ENCODE measurements at places on chromosomes 5 and 9.

GRCh38 chr5:139263536-139263935 lies 30.0 kb upstream of the MATR3 start:
- no peak for DNase-seq

GRCh38 chr5:96439477-96440184 lies 6.6 kb upstream of the PCSK1 start:
- no peak for DNase-seq

GRCh38 chr5:172906436-172906835 lies 52.8 kb upstream of the RPL26L1 start:
- no peak for DNase-seq

DNA sequence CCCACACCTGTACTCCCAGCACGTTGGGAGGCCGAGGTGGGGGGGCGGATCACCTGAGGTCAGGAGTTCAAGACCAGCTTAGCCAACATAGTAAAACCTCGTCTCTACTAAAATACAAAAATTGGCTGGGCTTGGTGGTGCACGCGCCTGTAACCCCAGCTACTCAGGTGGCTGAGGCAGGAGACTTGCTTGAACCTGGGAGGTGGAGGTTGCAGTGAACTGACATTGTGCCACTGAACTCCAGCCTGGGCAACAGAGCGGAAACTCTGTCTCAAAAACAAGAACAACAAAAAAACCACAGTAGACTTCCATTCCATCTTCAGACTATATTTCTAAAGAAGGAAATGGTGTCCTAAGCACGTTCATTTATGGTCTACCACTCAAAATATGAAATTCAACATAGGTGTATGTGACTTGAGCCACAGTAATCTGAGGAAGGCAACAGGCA lies 14.2 kb upstream of the SERINC5 start:
- DNase-seq = peak; percentile 62

- peak; percentile 71 for DNase-seq
These were observed 25.0 kb upstream of the TDRD7 start for GRCh38 chr9:97386733-97387503.

DNA sequence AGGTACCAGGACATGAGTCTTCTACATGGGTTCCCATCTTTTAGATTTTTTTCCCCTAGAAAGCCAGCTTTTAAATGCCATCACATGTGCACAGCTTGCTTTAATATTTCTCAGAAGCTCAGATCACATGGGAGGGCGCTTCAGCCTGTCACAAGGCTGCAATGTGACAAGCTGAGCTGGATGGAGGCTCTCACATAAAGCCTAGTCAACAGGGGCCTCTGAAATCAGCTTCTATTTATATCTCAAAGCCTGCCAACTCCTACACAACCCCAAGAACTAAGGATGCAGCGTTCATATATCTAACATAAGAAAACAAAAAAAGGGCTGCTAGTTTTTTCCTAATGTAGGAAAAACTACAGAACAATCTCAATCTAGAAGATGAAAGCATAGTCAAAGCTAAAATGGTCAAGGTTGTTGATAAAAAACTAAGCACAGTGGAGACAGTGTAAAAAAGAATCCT lies 2.3 kb downstream of the ZFAND5 start:
- DNase-seq = peak; percentile 46

- no peak for DNase-seq
These were observed 2.8 kb upstream of the ARRDC1 start for GRCh38 chr9:137602661-137603060.

DNA sequence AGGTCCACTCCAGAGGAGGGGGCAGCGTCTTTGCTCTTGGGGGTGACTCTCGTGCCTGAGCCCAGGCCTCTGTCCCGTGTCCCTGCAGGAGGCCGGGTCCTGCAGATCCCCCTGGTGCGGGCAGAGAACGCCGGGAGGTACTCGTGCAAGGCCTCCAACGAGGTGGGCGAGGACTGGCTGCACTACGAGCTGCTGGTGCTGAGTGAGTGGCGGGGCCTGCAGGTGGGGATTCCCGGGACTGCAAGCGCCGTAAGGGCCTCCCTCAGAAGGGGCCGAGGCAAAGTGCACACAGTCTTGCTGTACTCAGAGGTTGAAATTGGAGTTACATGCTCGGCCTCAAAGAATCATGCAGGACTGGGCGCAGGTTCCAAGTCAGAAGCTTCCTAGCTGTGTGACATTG lies 62.7 kb upstream of the ASS1 start:
- no peak for DNase-seq

GRCh38 chr5:6435356-6435755 lies 13.3 kb upstream of the UBE2QL1 start:
- peak; percentile 42 for DNase-seq

GRCh38 chr5:455806-456205 lies 12.8 kb downstream of the EXOC3 start:
- no peak for DNase-seq

- no peak for DNase-seq
These were observed 54.5 kb downstream of the ZNF366 start for GRCh38 chr5:72452515-72453245.

GRCh38 chr5:72486371-72486770 lies 20.8 kb downstream of the ZNF366 start:
- DNase-seq = no peak

DNA sequence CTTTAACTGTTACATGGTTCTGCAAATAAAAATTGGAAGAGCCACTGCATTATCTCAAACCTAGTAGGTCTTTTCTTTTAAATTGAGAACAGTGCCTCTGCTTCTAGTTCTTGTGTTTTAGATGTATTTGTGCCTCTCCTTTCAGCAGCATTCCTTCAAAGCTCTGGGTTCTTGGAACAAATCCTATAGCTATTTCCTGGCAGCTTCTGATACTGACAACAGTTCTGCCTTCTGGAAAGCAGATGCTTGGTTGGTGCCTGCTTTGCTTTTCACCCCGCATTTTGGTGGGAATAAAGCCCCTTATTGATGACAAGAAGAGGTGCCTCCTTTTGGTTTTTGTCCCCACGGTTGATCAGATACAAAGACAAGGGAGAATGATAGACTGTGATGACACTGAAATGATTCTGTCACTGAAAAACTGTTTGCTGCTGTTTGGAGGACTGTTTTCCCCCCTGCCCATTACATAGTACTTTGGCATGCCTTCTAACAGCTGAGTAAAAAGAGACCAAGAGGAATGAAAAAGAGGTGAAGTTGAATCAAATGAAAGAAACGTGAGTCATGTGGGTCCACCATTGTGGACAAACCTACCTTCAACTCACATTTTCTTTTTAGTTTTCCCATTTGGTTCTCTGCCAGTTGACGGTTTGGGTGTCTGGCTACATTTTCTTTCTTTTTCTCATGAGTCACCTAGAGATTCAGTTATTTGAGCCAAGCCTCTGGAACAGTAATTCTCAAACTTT lies 5.6 kb downstream of the PTCD2 start:
- DNase-seq = no peak

GRCh38 chr5:3593771-3594509 lies 1.7 kb upstream of the IRX1 start:
- no peak for DNase-seq

DNA sequence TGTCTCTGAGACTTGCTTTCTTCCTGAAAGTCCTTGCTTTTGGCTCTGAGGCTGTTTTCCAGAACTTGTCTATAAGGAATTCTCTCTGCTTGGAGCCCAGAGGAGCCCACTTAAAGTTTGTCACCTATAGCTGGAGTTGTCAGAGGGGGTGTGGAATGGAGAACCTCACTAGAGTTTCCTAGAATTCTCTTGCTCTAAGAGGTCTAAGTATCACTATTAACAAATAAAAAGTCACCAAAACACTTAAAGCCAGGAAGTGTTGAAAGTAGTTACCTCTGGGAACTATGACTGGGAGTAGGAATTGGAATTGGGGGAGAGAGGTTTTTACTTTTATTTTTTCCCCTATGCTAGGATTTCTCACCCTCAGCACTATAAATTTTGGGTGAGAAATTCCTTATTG lies 15.0 kb downstream of the SIT1 start:
- no peak for DNase-seq

All from CD8-positive, alpha-beta T cell (primary cell).